ENCODE measurements at places on chromosomes 2 and 18.

DNA sequence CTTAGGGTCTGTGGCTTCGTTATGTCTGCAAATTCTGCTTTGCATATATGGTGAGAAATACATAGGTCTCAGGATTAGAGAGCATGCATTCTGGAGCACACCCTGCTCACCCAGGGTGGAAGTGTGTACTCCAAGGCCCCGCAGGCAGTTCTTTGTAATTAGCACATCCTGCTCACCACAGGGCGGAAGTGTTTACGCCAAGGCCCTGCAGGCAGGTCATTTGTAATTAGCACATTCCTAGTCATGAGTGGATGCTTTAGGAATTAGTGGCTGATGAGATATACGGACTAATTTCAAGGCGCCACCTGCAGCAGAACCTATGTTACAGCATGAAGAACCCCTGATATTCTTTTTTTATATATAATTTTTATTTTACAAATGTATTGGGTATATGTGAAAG lies 4.2 kb downstream of the ALLC start:
- no peak for DNase-seq

- DNase-seq, result no peak
Observed at GRCh38 chr2:162732946-162733698, 105.4 kb downstream of the KCNH7 start.

GRCh38 chr2:152054593-152054992 lies 44.3 kb downstream of the CACNB4 start:
- DNase-seq, result no peak

GRCh38 chr2:38720613-38721241 lies 30.4 kb downstream of the SRSF7 start:
- no peak for DNase-seq

DNA sequence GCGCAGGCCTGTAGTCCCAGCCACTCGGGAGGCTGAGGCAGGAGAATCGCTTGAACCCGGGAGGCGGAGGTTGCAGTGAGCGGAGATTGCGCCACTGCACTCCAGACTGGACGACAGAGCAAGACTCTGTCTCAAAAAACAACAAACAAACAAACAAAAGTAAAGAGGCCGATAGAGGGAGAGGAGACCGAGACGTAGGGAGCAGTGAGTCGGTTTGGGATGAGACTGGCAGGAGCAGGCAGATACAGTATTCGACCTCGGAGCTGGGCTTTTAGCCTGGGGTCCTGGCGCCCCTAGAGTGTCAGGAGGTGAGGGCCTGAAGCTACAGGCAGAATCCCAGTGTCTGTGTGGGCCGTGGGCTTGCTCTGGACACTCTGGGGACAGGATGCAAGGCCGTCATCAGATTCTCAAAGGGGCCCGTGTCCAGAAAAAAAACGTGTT lies 51.2 kb downstream of the SLC4A1AP start:
- DNase-seq, result no peak

DNA sequence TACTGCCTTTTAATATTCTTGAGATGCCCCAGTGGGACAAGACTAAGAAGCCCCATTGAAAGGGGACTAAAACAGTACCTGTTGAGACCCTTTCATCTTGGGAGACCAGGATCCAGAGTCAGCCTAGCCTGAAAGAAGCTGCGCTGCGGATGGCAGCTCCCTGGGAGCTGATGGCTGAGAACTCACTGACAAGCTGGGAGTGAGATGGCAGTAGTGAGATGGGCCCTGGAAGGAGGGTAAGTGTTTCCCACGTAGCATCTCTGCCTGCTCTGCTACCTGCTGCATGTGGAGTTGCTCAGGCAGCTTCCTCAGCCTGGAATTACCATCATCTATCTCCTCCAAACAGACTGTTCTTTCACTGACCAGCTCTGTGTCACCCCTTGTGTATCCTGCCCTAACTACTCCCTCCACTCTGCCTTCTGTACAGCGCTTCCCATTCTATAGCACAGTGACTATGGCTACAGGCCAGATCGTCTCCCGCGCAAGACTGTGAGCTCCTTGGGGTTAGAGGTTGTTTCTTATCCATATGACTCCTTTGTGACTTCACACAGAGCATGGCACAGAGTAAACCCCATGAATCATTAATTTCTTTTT lies 330.4 kb downstream of the NBAS start:
- DNase-seq, result no peak
